Esophagus squamous epithelium (tissue), 5 donors: ENCODE measurements at places on chromosomes 12 and 14.

- no peak for DNase-seq
Measured at GRCh38 chr12:2834581-2835491, at the start of gene NRIP2. Gene NRIP2 (minus strand): TSS chr12:2835035. CDS start chr12:2834983, 52 bp downstream.

DNA sequence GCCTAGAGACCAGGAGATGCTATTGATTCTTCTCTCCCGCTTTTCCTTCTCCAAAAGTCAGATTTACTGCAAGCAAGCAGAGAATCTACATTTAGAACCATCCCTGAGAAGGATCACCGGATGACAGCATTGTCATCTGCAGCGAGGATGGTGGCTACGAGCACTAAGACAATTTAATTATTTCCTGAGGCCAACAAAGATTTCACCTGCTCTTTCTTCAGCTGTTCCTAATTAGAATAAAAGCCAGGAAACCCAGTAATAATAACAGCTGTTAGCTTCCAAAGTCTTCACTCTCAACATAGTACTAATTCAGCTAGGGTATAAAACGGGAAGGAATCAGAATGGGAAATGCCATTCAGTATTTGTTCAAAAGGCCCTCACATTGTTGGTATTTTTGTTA, 53.3 kb downstream of the TMTC1 start:
- DNase-seq, result no peak

GRCh38 chr12:4934407-4935035, 24.8 kb downstream of the KCNA1 start:
- no peak for DNase-seq

DNA sequence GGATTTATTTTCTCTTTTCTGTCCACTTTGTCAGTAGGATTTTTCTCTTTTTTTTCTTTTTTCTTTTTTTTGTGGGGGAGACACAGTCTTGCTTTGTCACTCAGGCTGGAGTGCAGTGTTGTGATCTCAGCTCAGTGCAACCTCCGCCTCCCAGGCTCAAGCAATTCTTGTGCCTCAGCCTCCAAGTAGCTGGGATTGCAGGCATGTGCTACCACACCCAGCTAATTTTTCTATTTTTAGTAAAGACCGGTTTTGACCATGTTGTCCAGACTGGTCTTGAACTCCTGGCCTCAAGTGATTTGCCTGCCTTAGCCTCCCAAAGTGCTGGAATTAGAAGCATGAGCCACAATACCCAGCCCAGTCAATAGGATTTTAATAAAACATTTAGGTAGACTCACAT, 21.0 kb upstream of the TBK1 start:
- DNase-seq, result no peak

GRCh38 chr12:12166751-12167150, 96.0 kb downstream of the BCL2L14 start:
- no peak for DNase-seq

DNA sequence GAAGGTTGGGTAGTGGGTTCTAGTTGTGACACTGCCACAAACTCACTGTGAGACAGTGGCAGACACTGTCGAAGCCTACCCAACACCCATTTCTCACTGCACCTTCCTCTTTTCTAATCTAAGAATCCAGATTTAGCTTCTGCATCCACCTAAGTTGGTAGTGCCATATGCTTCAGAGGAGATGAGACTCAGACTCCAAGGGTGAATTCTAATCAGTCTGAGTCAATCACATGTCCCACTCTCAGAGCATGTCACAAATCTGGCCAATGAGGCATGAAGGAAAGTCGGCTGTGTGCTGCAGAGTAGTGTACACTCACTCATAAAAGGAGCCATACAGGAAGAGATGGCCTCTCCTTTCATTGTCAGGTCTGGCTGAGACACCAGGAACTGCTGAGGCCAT, 102.1 kb upstream of the RAP1B start:
- no peak for DNase-seq

DNA sequence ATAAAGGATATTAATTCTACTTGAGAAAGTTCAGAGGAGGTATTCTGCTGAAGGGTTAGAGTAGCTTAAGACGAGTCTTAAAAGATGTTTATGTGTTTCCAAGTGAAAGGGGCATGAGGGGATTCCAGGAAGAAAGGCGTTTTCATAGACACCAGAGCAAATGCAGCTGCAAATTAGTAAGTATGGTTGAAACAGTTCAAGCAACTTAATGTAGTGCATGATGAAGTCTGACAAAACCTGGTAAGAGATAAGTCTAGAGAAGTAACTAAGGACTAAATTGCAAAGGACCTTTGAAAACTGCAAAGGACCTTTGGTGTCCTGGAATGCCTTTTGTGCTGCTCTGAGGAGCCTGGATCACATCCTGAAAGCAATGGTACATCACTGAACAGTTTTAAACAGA, 11.5 kb downstream of the LUM start:
- no peak for DNase-seq

DNA sequence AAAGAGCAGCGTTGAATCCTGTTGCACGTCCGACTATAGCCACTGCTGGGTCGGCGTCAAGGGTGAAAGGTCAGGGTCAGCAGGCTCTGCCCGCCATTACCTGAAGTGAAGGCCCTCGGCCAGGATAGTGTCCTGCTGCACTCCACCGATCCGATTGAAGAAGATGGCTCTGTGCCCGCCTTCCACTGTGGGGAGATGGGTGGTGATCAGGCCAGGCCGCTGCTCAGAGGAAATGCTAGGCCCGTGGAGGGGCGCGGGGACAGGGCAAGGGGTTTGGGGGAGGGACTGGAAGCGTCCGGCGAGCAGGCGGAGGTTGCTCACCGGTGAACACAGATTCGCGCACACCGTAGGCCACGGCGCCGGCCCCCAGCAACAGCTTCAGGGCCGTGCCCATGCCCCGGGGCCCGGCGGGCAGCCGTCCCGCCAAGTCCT, 352 bp downstream of the PHB2 start:
- DNase-seq, result no peak

GRCh38 chr12:47082283-47082682, 2.5 kb upstream of the AMIGO2 start:
- DNase-seq, result no peak

DNA sequence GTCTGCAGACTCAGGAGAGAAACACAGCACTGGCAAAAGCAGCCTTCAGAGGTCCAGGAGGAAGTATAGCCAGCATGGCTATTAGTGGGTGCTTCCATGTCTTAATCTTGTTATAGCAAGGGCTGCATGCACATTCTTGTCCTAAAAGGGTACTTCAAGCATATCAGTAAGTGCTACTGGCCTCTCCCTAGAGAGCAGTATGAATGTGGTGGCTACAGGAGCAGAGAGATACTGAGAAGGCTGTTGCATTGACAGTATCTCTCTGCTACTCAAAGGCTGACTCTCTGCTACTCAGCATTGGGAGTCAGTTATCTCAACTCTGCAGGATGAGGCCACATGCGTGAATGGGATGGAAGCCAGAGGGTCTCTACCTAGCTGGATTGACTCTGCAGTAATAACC, 2.0 kb downstream of the GARIN6 start:
- no peak for DNase-seq

DNA sequence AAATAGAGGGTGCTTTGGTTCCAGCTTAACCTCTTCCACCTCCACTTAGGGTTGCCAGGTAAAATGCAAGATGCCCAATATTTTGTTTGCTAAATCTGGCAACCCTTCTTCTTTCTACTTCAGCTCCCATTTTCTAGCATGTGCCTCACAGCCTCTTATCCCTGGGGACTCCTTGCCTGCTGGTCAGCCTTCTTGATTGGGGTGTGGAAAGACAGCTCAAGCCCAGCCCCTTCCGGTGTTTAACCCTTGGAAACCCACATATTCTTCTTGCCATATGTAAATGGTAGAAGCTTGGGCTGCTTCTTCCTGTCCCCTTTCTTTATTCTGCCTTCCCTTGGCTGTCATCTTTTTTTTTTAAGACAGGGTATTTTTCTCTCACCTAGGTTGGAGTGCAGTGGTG, 5.7 kb downstream of the SPIC start:
- no peak for DNase-seq

DNA sequence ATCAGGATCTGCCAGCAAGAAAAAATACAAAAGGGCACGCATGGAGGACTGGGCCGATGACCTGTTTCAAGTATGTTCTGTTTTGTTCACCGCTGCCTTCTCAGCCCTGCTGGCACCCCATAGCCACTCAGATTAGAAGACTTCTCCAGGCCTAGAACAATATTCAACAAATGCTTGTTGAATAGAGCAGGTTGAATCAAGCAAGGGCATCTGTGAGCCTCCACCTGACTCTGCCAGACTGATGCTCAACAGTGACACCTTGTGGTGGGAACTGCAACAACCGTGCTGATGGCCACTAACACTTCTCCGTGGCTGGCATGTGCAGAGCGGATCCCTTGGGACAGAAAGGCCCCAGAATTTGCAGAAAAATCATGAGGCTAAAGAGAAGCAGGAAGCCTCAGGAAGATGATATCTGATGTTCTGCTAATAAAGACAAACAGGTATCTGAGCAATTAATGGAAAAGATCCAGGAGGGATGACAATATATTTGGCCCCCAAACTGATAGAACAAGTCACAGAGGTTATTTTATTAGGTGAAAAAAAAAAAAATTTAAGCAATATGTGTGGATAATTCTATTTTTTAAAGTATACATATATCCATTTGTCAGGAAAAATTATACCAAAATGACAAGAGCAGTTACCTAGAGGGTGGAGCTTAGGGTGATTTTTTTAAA, 114.3 kb downstream of the KSR2 start:
- DNase-seq, result no peak

GRCh38 chr12:13976028-13976584, 5.3 kb downstream of the GRIN2B start:
- DNase-seq, result no peak

DNA sequence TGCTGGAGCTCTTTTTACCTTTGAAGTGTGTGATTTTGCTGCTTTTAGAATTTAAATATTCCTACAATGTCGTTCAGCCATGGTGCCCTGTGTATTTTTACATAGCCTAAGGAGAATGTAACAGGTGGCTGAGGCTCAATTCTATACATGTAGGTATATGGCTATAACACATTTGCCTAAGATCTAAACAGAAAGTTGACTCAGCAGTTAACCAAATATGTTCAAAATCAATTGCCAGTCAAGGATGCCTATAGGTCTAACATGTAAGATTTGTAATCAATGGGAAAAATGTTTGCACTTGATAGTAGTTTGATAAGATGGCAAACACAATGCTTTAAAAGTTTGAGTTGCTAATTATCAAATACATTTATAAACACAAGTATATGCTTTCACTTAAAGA, 8.2 kb downstream of the PAWR start:
- no peak for DNase-seq

DNA sequence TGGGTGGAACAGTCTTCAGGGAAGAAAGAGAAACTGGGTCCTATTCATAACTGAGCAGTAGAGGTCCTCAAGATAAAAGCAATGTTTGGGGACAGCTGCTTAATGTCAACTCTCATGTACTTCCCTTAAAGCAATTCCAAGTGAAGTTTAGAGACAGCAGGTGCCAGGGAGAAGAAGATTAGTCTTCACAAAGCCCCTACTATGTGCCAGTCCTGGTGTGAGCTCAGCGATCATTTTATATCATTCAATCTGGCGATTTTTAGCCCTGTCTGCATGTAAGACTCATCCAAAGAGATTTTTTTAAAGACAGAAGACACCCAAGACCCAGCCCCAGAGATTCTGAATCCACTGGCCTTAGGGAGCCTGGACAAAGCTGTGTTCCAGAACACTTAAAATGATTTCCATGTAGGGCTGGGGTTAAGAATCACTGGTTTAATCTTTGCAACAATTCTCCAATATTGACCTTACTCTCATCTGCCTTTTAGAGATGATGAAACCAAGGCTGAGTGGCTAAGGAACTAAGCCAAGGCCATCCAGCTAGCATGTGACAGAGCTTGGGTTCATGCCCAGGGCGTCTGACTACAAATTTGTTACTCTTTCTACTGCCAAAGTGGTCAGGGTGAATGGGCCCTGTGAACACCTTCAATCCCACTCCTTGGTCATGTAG, 404.5 kb upstream of the TBX3 start:
- no peak for DNase-seq

GRCh38 chr12:52865090-52865944, 16.5 kb upstream of the KRT78 start:
- DNase-seq, result no peak

- no peak for DNase-seq
Measured at GRCh38 chr12:4441355-4442335, 4.0 kb downstream of the FGF6 start.

DNA sequence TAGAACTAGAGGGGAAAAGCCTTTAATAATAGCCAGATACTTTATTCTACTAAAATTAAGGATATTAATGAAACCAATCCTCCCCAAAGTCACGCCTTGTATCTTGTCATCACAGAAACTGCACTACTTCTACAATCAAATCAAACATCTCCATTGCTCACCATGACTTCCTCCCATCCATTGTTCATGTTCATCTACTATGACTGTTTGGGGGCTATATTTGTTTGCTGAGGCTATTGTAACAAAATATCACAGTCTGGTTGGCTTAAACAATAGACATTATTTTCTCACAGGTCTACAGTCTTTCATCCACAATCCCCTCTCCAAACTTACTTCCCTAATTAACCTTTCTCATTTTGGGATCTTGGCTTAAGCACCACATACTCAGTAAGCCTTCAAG, 193.6 kb upstream of the FSCB start:
- no peak for DNase-seq

- DNase-seq, result no peak
Measured at GRCh38 chr12:6605421-6606330, 1.5 kb downstream of the CHD4 start.

- DNase-seq, result no peak
Measured at GRCh38 chr12:66085213-66085612, 45.3 kb downstream of the LLPH start.

GRCh38 chr14:105095236-105095805, 30.1 kb upstream of the GPR132 start:
- DNase-seq, result no peak
